Kidney (tissue), 22 donors: ENCODE measurements at places on chromosomes 13 and 19. TPM values are rescaled to one million over a fixed set of nuclear protein-coding genes. Genes with fewer than 3 reads are reported as not detected.

Gene CEACAM1
- total RNA-seq: 33.1 TPM

Gene UBE2L5
- total RNA-seq: not detected

Gene CLDN10
- 144 TPM for total RNA-seq

Gene ZNF296
- 2.1 TPM for total RNA-seq

Gene ZNF556
- 0.76 TPM for total RNA-seq

Gene TIMM29
- 21.7 TPM for total RNA-seq

Gene CEACAM7
- 0.16 TPM for total RNA-seq

Gene CYP2A7
- total RNA-seq: not detected

Gene NLRP9
- total RNA-seq: 0.09 TPM

Gene KLK12
- not detected for total RNA-seq

Gene KLK2
- total RNA-seq: not detected

Gene PTBP1
- total RNA-seq: 339 TPM

Gene TDRD12
- 0.38 TPM for total RNA-seq

Gene NLRP4
- 0.06 TPM for total RNA-seq

Gene COX6B1
- 323 TPM for total RNA-seq

Gene FFAR3
- not detected for total RNA-seq

Gene TEX101
- not detected for total RNA-seq

Gene ZNF878
- total RNA-seq: 0.60 TPM

Gene FCHO1
- total RNA-seq: 5.9 TPM

Gene SULT2A1
- not detected for total RNA-seq

Gene RGL3
- 126 TPM for total RNA-seq

Gene SLC15A1
- total RNA-seq: 10.2 TPM

Gene FUT1
- 4.3 TPM for total RNA-seq

Gene PSPN
- 2.0 TPM for total RNA-seq

Gene CEACAM21
- 5.6 TPM for total RNA-seq

Gene RNF113B
- total RNA-seq: not detected

Gene CPB2
- not detected for total RNA-seq

Gene EHD2
- 105 TPM for total RNA-seq

Gene ZNF726
- total RNA-seq: 6.4 TPM

Gene FREM2
- total RNA-seq: 16.9 TPM

Gene COX7A1
- 56.2 TPM for total RNA-seq

Gene NPAS1
- total RNA-seq: 0.38 TPM

Gene ZNF497
- total RNA-seq: 5.0 TPM

Gene IGFL1
- total RNA-seq: not detected

Gene OR7A5
- total RNA-seq: not detected

Gene ZNF112
- total RNA-seq: 8.5 TPM

Gene ZNF610
- 4.9 TPM for total RNA-seq

Gene AMER2
- 0.06 TPM for total RNA-seq
